Urinary bladder (tissue), 4 donors: ENCODE measurements at places on chromosomes 4 and X. TPM values are rescaled to one million over a fixed set of nuclear protein-coding genes. Genes with fewer than 3 reads are reported as not detected.

CFAP99 gene
- total RNA-seq: not detected

EREG gene
- 0.16 TPM for total RNA-seq

CDX4 gene
- total RNA-seq: not detected

CFAP47 gene
- 0.37 TPM for total RNA-seq

NSUN7 gene
- total RNA-seq: 9.0 TPM

KLHL13 gene
- total RNA-seq: 85.8 TPM

MAGEE2 gene
- total RNA-seq: 0.74 TPM

VCX gene
- total RNA-seq: not detected

AKAP4 gene
- total RNA-seq: 0.32 TPM

USP17L25 gene
- total RNA-seq: not detected

RPA4 gene
- total RNA-seq: 4.5 TPM

GABRG1 gene
- 0.11 TPM for total RNA-seq

SLITRK4 gene
- total RNA-seq: 11.2 TPM

GCNA gene
- total RNA-seq: 3.0 TPM

RCHY1 gene
- total RNA-seq: 52.4 TPM

UGDH gene
- total RNA-seq: 75.3 TPM

RXFP1 gene
- total RNA-seq: 1.2 TPM

AMOT gene
- total RNA-seq: 29.2 TPM

KDR gene
- total RNA-seq: 68.6 TPM

H2BW2 gene
- total RNA-seq: not detected

PABPC1L2A gene
- not detected for total RNA-seq

CDKL5 gene
- total RNA-seq: 17.7 TPM

FOXO4 gene
- 9.4 TPM for total RNA-seq

FGF5 gene
- 0.05 TPM for total RNA-seq

SYTL5 gene
- total RNA-seq: 4.4 TPM

CT47B1 gene
- total RNA-seq: not detected

UBE2A gene
- 50.7 TPM for total RNA-seq

UGT2B11 gene
- total RNA-seq: not detected

SLC38A5 gene
- total RNA-seq: 12.8 TPM
